ENCODE measurements at places on chromosomes 1 and 21.

DNA sequence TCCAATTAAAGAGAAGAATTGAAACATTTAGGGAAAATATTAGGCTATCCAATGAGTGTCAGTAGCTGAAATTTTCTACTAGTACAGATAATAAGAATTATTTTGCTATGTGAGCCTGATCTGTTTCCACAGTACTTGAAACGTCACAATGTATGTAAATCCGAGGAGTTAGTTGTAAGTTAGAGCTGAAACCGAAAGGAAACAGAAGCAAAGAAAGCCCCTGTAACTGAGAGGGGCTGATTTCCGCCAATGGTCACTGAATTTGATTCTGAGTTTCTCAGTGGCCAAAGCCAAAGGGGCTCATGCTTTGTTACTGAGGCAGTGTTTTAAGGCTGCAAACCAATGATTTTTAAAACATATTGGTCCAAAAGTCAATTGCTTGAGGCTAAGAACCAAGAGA lies 168.3 kb upstream of the DUSP10 start:
- DNase-seq, result no peak

GRCh38 chr1:186819126-186819525 lies 9.6 kb upstream of the PLA2G4A start:
- no peak for DNase-seq

- DNase-seq, result peak; percentile 2
Observed at GRCh38 chr1:29482991-29483390, 246.7 kb downstream of the PTPRU start.

DNA sequence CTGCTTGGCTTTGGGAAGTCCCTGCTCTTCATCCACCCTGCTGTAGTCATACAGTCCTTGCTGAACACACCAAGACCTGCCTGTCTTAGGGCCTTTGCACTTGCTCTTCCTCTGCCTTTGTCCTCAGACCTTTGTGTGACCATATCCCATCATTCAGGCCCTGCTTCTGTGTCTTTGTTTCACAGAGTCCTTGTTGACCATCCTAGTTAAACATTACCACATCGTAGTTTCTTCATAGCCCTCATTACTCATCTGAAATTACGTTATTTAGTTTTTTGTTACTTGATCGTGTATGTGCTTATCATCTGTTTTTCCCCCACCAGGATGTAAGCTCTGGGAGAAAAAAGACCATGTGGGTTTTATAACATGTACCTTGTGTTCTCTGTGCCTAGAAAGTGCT lies 18.3 kb upstream of the SPRR5 start:
- no peak for DNase-seq

- no peak for DNase-seq
Observed at GRCh38 chr1:217660353-217661062, 29.4 kb downstream of the SPATA17 start.

DNA sequence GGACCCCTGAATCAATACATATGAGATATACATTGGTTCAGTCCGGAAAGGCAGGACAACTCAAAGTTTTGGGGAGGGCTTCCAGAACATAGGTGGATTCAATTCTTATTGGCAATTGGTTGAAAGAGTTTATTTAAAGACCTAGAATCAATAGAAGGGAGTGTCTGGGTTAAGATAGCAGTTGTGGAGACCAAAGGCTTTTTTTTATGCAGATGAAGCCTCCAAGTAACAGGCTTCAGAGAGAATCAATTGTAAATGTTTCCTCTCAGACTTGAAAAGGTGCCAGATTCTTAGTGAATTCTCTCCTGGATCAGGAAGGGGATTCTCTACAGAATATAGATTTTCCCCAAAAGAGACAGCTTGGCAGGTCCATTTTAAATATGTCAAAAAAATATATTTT lies 27.0 kb upstream of the CD5L start:
- no peak for DNase-seq

DNA sequence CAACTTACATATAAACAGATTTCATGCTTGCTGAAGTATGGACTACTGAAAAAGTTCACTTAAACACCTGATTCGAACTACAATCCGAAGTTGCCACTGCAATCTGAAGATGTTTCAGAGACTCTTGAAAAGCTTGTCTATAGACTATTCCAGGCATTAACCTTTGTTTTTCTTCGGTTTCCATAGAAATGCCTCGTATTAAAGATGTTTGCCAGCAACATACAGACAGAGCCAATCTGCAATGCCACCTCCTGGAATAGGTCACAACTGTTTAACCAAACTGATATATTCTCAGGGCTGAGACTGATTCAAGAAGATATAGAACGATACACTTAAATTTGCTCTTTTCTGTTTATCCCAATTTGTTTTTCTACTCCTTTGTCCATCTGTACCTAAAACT lies 28.9 kb upstream of the DMRTB1 start:
- no peak for DNase-seq

DNA sequence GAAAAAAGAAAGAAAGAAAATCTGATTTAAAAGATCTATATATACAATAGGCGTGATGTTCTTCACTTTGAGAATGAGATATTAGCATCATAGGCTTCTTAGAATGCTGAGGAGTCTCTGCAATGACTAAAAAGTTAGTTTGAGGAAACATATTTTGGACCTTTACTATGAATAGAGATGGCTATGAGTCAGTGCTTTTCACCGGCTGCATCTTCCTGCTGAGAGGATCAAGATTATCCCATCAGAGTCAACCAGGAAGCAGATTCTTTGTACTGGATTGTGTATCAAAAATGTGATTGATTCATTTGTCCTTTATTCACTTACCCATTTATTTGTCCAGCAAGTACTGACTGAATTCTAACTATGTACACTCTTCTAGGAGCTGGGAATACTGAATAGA lies 144.2 kb downstream of the KCNK2 start:
- no peak for DNase-seq

- no peak for DNase-seq
Observed at GRCh38 chr1:39154553-39155421, 49.7 kb upstream of the MACF1 start.

DNA sequence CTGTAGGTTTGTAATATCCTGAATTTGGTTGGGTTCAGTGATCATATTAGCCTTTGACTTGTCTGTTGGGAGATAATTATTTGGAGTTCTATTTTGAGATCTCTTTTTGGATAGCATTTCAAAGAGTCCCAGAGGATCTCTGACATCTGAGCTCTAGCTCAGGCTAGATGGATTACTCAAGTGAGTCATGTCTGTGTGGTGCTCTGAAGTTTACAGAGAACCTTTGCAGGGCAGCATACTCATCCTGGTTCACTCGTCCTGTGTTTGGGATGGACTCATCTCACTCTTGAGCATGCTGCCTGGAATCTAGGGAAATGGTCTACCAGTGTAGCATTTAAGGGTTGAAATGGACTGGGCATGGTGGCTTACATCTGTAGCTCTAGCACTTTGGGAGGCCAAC lies 29.4 kb upstream of the BMP8A start:
- no peak for DNase-seq

DNA sequence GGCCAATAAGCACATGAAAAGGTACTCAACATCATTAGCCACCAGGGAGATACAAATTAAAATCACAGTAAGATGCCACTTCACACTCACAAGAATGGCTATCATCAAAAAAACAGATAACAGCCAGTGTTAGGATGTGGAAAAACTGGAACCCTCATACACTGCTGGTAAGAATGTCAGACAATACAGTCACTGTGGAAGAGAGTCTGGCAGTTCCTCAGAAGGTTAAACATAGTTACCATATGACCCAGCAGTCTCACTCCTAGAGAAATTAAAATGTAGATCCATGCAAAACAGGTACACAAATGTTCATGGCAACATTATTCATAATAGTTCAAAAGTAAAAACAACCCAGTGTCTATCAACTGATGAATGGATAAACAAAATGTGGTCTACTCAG lies 33.3 kb downstream of the LDLRAD1 start:
- no peak for DNase-seq

DNA sequence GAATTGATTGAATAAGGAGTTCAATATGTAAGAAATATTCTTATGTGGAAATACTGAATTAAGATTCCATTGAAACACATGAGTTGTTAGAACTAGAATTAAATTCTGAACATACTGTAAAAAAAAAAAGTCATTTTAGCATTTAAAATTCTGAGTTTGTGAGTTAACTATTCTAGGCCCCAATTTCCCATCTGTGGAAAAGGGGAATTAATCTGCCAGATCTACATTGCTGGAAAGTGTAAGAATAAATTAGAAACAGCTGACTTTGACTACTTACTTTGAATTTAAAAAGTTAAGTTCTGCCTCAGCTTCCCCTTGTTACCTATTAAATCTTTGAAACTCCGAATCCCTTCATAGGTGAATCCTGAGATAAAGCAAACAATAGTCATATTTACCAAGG lies 103.0 kb downstream of the SNX7 start:
- DNase-seq, result no peak

DNA sequence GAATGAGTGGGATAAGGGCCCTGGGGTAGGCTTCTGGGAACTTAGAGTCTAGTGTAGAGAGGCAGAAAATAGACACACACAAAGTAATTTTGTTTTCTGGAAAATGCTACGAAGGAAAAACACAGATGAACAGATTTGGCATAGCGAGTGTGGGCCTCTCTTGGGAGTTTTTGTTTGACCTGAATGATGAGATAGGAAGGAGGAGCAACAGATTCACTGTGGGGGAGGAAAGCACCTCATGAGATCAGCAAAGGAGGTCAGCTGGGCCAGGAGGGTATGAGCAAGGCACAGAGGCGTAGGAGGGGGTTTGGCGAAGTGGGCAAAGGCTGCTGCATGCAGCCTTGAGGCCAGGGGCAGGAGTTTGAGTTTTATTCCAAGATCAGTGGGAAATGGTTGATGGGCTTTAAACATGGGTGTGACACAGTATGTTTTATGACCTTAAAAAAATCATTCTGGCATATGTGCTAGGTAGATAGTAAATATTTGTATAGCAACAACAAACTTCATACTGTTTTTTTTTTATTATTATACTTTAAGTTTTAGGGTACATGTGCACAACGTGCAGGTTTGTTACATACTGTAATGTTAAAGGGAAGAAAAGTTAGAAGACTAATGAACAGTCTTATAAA lies 57.9 kb downstream of the FGGY start:
- DNase-seq, result no peak

DNA sequence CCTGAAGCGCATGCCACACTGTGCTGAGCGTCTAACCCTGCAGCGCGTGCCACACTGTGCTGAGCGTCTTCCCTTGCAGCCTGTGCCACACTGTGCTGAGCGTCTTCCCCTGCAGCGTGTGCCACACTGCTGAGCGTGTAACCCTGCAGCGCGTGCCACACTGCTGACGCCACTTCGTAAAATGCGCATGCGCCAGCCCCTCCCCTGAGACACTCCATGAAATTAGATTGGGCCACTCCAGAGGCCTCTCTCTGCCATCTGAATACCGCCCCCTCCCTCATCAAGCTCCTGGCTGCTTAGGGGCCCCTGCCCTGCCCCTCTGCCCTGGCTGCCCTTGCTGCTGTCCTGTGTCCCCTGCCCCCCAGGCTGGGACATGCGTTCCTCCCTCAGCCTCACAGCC lies 84.8 kb downstream of the POFUT2 start:
- no peak for DNase-seq

DNA sequence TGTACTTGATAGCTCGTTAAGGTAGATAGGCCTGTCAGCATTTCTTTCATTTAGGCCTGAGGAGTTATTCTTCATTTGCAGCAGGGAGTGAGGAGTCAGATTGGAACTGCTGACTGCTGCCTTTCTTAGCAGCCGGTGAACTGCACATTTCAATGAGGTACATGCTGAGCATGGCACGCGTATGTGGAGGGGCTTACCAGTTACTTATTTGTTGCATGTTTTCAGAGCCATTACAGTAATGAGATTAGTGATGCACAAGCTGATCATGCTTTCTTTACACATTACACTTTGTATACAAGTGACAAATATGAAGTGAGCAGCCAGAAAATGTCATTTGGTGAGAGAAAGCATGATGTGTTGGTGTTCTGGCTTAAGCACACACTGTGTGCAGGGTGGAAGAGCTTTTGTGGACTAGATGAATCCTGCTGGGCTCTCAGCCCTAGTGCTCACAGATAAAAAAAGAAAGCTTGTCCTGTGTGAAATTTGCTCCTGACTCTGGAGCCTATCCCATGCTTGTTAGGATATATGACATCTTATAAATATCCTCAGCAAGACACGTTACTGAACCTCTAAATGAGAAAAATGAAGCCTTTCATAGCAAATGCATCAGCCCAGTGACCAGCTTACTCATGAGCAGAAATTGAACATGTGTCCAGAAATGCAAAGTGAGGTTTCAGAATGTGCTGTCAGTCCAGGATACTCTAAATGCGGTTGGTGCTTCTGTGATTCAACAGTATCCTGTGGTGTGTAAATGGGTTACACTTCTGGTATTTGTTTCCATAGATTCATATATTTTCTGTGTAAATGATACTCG lies 574.7 kb upstream of the ADGRL2 start:
- DNase-seq, result no peak

GRCh38 chr1:237205400-237206064 lies 163.5 kb downstream of the RYR2 start:
- DNase-seq, result no peak

- DNase-seq, result no peak
Observed at GRCh38 chr1:216616425-216616824, 106.8 kb downstream of the ESRRG start.

GRCh38 chr1:26857473-26858060 lies 5.4 kb upstream of the SFN start:
- no peak for DNase-seq

GRCh38 chr1:10965546-10966226 lies 46.8 kb upstream of the TARDBP start:
- peak; percentile 67 for DNase-seq

DNA sequence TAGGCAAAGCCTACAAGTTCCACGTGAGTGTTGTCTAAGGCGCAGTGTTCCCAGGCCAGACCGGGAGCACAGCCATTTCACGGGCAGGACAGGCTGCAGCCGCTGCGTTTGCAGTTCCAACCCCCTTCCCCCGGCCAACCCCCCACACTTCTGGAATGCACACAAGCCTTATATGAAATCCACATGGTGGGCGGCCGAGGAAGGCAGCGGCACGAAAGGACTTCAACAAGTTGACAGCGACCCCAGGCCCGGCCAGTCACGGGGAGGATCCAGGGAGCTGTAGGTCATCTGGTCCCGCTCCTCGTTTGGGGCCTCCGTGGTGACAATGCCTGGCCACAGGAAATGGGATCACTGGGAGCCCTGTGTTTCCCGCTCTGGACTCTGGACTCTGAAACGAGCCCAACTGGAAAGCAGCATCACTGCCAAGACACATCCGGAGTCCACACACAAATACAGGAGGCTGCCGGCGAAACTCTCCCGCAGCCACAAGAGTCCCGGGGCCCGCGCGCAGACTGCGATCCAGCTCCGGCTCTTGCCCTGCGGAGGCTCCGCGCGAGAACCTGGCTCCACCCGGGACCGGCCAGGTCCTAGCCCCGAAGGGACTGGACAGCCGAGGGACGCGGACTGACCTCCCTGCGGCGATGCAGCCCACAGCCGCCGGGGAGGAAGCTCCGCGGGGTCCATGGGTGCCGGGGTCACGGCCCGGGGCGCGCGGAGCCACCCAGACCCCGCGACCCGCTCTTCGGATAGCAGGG lies 794 bp downstream of the NID1 start:
- no peak for DNase-seq

GRCh38 chr1:213362598-213362997 lies 311.6 kb downstream of the RPS6KC1 start:
- no peak for DNase-seq
